ENCODE measurements at places on chromosomes 2 and 18. TPM values are rescaled to one million over a fixed set of nuclear protein-coding genes. Genes with fewer than 3 reads are reported as not detected.

GRCh38 chr2:225766431-225766830, 366.9 kb downstream of the NYAP2 start:
- DNase-seq: no peak

- DNase-seq: no peak
Observed at GRCh38 chr2:108604196-108604595, 69.9 kb downstream of the LIMS1 start.

DNA sequence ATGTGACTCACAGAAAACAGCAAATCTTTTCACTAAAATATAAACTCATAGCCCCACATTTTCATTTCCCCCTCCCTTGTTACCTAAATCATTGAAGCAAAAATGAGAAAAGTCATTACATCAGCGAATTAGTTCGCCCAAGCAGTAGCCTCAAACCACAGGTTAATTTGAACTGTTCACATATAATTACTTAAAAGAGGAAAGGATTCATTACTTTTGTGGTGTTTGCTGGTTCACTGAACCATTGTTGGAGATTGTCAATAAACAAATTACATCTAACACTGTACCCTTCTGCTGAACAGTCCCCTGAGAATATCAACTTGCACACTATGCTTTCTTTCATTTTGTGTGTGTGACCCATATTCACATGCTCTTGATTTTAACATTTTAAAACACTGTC, 238.7 kb downstream of the ERBB4 start:
- DNase-seq: no peak

- DNase-seq: no peak
Observed at GRCh38 chr2:138252587-138252986, 249.0 kb upstream of the SPOPL start.

- no peak for DNase-seq
Observed at GRCh38 chr2:144477281-144477956, 42.5 kb downstream of the ZEB2 start.

DNA sequence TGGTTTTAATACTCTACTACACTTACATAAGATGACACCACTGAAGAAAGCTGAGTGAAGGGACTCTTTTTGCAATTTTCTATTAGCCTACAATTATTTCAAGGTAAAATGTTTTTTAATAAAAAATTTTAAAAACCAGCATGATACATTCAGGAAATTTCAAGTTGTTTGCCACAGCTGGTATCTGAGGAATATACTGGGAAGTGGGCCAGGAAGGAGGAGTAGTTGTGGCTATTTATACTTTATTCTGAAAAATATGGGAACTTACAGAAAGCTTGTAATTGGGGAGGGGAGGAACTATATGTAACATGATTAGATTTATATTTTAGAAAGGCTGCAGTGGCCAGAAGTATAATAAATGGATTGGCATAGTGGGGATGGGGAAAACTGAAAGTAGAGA, 40.8 kb downstream of the WDR35 start:
- DNase-seq: no peak

- no peak for DNase-seq
Observed at GRCh38 chr2:1641523-1641922, 102.8 kb downstream of the PXDN start.

- peak; percentile 31 for DNase-seq
Observed at GRCh38 chr2:239178484-239178883, 222.3 kb downstream of the HDAC4 start.

GRCh38 chr18:22930089-22930713, 2.9 kb upstream of the RBBP8 start:
- peak; percentile 54 for DNase-seq

DNA sequence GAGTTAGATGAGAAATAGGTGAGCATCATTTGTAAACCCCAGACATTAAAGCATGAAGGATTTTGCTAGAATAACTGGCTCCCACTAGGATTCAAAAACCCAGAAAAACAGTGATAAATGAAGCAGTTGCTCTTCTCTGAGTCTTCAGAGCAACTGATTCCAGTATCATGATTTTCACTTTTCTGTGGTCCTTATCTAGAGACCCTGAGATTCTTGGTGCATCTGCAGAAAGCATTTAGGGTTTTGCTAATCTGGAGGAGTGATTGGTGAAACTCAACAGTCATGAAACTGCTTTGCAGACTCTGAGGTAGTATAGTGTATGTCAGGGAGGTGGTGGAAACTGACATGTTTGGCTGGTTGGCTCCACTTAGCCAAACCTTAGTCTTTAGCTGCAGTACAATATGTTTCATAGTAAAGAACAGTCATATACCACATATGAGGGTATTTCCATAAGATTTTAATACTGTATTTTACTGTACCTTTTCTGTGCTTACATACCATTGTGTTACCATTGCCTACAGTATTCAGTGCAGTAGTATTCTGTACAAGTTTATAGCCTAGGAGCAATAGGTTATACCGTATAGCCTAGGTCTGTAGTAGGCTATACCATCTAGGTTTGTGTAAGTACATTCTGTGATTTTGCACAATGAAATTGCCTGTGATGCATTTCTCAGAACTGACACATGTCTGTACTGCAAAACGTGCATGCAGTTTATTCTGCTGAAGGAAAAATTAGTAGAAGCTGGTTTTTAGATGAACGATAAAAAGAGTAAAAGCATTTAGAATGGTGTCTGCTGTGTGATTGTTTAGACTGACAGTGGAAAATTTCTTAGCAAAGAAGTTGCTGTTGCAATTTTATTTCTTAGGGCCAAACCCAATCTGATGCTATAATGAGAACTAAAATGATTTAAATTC, 23.8 kb downstream of the EML4 start:
- no peak for DNase-seq

DNA sequence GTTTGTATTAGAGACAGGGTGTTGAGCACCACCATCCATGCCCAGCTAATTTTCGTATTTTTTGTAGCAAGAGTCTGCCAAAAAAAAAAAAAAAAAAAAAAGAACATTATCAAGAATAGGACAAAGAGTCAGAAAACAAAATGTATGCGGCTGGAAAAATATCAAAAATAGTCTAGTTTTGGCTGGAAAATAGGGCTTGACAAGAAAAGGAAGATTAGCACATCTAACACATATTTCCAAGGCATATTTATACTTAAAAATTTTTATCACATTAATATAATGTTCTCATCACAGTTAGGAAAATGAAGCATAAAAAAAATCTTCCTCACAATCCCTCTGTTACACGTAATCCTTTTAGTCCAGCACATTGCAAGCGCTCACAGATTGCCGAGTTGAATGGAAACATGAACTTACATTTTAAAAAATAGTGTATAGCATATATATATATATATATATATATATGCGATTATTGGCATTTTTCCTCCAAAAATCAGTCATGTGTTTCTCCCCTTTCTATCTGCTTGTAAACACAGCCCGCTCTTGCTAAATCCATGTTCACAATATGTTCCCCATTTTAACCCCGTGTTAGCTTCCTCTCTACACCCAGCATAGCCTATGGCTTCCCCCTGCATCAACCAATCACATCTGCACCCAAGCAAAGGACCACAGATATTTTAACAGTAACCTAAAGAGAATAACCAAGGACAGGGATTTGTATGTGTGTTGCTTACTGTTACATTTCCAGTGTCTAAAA, 183.0 kb downstream of the AFF3 start:
- no peak for DNase-seq

GRCh38 chr18:79585395-79586370, 93.9 kb upstream of the CTDP1 start:
- DNase-seq: peak; percentile 32

GRCh38 chr2:123906361-123906760, 118.7 kb upstream of the CNTNAP5 start:
- DNase-seq: no peak

- no peak for DNase-seq
Observed at GRCh38 chr2:36675579-36676282, 20.8 kb upstream of the VIT start.

DNA sequence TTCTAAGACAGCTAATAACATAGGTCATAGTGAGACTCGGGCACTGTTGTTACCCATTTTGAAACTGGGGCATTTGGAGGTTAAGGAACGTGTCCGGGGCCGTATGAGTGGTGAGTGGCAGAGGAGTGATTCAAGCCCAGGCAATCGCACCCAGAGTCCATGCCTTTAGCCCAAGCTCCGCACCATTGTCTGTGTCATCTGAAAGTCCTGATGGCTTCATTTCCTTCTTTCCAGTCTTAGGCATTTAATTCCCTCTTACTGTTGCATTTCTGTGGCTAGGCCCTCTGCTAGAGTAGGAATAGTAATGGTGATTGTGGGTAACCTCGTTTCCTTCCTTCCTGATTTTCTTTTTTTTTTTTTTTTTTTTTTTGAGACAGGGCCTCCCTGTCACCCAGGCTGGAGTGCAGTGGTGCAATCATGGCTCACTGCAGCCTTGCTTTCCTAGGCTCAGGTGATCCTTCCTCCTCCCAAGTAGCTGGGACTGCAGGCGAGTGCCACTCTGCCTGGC, 49.8 kb upstream of the ASB1 start:
- no peak for DNase-seq

DNA sequence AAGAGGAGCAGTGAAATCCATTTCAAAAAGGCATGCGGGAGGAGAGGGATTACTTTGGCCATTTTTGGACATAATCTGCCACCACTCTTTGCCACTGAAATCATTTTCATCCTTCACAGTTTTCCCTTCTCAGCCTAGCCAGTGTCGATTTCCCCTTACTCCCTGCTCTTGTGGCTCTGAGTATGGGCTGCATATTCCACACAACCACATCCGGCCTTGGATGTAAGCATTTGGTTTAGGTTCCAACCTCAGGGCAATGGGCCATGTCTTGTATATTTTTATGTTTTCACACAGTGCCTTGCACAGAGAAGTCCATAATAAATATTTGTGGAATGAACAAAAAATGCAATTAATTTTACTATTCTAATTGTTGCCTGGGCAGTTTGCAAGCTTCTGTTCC, 7.7 kb upstream of the SERPINE2 start:
- no peak for DNase-seq

DNA sequence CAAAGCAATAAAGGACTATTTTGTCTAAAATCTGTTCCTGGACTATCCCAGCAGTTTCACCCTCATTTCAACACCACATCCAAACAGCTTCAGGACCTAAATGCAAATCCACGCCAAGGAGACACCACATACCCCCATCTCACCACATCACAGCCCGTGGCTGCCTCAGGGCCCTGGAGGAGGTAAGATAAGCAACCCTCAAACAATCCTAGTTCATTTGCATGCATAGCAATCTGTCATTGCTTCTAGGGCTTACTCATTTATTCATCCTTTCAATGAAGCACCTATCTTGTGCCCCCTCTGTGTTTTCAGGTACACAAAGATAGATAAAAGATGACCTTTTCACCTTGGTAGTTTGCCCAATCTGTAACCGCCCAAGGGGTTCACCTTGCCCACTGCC, 86.5 kb downstream of the VSNL1 start:
- no peak for DNase-seq

DNA sequence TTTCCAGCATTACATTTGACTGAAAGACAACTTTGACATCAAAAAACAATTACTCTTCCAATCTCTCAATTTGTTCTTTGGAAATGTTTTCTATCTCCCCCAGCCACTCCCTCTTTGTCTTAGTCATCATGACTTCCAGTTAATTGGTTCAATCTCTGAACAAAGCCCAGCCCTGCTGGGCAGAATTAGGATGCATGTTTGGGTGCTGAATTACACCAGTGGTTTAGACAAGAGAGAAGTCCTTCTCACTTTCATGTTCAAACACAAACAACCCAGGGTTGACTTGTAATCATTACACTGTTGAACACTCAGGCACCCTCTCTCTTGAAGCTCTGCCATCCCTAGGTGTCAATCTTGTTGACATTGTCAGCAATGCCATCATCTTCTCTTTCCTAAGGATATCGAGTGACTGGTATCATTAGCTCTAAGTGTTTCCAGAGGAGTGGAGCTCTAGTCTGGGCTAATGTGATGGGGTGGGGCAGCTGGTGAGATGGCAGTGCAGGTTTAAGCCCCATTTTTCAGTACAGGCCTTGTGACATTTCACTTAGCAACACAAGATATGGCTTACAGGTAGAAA, 90.8 kb upstream of the MEIS1 start:
- no peak for DNase-seq

- DNase-seq: no peak
Observed at GRCh38 chr18:58592223-58593214, 36.4 kb downstream of the ALPK2 start.

GRCh38 chr2:214630402-214631045, 179.0 kb downstream of the BARD1 start:
- DNase-seq: no peak

GRCh38 chr18:56309104-56309503, 329.3 kb downstream of the TXNL1 start:
- DNase-seq: no peak

DNA sequence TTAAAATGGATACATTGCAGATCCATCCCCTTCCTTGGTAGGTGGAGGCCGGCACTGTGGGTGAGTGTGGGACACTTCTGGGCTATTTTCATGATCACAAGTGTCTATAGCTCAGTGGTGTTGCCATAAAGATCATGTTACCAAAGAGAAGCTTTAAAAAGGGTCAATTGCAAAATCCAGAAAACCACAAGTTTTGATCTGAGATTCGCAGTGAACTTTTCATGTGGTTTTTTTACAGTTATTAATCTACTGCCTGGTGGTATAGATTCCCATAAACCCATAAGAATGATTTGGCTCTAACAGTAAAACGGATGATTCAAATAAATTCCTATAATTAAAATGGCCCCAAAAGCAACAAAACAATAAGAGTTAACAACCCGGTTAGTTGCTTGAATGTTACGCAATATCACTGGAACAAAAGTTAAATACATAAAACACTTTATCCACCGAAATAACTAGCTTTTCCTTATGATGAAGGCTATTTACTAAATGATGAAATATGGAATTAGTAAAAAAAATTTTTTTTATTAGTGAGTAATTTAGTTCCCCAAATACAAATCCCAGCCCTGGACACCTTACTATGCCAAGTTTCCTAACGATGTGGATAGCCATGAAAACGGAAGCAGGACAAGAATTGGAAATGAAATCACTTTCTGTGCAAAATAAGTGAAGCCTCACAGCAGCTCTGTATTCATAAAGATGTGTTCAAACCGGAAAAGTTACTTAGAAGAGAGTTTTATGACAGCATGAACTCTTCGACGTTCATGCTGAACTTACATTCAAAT, 95.6 kb upstream of the THOC1 start:
- DNase-seq: no peak

- no peak for DNase-seq
Observed at GRCh38 chr2:158255257-158255656, 153.6 kb downstream of the UPP2 start.

- DNase-seq: no peak
Observed at GRCh38 chr2:240023792-240024191, 1.4 kb downstream of the NDUFA10 start.

DNA sequence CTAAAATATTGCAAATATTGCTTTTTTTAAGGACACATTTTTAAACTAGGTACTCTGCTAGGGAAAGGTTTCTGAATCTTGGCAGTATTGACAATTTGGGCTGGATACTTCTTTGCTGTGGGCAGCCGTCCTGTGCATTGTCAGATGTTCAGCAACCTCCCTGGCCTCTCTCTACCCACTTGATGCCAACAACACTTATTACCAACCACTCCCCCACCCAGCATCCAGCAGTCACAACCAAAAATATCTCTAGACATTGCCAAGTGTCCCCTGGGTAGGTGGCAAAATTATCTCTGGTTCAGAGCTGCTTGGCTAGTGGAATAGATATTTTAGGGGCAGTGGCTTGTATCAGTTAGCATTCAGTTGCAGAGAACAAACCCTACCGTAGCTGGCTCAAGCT, 114.3 kb upstream of the PNPT1 start:
- no peak for DNase-seq

LDLRAD4 gene
- total RNA-seq: 107 TPM

CDH19 gene
- 3.4 TPM for total RNA-seq

MRO gene
- 31.3 TPM for total RNA-seq

UGT1A8 gene
- not detected for total RNA-seq
